NCI-H460 (cell line): ENCODE measurements at places on chromosomes 5 and 9.

DNA sequence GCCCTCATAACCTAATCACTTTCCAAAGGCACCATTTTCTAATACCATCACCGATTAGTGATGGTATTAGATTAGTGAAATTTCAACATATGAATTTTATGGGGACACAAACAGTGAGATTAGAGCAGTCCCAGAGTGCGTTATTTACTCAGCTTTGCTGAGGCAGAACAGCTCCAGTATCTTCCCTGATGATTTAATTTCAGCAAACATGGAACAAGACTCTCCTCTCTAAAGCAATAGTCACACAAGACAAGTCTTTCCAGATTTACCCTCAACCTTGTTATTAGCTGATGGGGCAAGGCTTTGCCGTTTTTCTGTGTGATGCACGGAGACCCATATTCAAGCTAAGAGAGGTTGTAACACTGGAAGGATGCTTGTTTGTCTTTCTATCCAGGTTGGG is 333.4 kb downstream of the FBXL7 start:
- DNase-seq: no peak

GRCh38 chr5:80174790-80175189 is 81.1 kb downstream of the SERINC5 start:
- DNase-seq: no peak

DNA sequence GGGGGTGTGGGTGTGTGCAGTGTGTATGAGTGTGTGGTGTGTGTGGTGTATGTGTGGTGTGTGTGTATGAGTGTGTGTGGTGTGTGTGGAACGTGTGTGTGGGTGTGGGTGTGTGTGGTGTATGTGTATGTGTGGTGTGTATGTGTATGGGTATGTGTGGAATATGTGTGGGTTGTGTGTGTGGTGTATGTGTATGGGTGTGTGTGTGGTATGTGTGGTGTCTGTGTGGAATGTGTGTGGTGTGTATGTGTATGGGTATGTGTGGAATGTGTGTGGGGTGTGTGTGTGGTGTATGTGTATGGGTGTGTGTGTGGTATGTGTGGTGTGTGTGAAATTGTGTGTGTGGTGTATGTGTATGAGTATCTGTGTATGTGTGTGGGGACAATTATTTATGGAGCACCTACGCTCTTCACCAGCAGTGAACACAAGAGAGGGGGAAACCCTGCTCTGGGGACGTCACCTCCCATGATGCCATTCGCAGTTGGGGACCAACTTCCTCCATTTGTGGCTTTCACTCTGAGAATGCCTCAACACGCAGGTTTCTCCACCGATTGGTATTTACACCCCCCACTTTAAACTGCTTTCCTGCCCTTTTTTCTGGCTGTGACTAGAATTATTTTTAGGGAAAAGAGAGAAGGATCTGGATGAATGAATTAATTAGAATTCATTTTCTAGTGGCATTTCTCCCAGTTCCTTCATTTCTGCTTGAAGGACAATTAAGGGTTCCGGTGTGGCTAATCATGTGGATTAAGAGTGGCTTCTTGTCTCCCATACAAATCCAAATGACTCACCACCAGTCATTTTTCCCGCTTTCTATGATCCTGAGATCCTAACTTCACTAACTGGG is 238.1 kb downstream of the ROR2 start:
- no peak for DNase-seq

DNA sequence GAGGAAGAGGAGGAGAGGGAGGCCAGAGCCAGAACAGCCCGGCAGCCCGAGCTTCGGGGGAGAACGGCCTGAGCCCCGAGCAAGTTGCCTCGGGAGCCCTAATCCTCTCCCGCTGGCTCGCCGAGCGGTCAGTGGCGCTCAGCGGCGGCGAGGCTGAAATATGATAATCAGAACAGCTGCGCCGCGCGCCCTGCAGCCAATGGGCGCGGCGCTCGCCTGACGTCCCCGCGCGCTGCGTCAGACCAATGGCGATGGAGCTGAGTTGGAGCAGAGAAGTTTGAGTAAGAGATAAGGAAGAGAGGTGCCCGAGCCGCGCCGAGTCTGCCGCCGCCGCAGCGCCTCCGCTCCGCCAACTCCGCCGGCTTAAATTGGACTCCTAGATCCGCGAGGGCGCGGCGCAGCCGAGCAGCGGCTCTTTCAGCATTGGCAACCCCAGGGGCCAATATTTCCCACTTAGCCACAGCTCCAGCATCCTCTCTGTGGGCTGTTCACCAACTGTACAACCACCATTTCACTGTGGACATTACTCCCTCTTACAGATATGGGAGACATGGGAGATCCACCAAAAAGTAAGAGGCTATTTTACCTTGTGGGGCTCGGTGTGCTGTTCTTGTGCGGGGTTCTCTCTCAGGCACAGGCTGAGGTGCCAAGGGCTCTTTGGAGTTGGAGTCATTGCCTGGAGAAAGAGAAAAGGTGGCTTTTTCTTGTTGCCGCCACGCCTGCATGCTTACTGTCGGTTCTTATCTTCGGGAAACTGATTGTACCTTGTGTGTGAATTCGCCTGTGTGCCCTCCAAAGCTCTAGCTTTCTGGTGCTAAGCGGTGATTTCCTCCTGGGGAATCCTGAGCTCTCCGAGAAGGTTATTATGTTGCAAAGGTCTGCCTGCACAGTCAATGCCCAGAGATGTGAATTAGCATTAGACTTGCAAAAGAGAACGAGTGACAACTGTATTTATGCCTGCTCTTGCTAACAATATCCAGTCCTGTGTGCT is at the start of gene ISL1:
TSS of gene ISL1 (plus strand) at position 318 of the 991 bp plus-strand sequence. CDS start at position 542, 224 bp downstream.
- no peak for DNase-seq

GRCh38 chr9:22238809-22239684 is 207.6 kb upstream of the DMRTA1 start:
- peak; percentile 40 for DNase-seq

GRCh38 chr9:127165116-127165515 is 42.7 kb upstream of the ANGPTL2 start:
- DNase-seq: no peak

- no peak for DNase-seq
Measured at GRCh38 chr9:111013250-111013649, 25.0 kb downstream of the LPAR1 start.

DNA sequence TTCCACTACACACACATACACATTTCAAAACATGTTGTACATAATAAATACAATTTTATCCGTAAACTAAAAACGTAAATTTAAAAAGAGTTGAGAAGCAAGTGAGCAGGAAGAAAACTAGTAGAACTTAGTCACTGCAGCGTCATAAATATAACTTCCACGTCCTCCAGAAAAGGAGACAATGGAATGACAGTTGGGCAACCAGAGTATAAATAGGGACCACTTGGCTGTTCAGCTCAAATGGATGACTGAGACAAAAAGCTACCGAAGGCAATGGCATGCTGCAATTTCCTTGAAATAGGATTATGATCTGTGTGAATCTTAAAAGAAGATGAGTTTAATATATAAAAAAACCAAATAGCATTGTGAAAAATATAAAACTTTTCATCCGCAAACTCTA is 438.5 kb upstream of the RGMB start:
- DNase-seq: no peak

DNA sequence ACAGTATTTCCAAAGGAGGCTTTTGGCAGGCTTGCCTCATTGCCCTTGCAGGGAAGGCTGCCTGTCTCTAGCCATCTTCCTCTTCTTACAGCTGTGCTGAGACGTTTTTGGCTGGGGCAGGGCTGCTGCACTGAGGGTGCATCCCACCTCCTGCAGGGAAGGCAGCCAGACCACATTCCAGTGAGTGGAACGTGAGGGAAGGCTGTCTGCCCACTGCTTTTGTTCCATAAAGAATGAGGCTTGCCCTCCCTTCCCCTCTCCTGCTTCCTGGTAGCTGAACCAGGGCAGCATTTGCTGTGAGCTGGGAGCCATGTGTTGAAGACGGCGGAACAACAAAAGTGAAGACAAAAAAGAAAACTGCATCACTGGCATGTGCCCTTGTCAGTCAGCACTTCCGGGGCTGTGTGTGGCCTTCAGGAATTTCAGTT is 16.8 kb downstream of the MGAT1 start:
- DNase-seq: no peak

DNA sequence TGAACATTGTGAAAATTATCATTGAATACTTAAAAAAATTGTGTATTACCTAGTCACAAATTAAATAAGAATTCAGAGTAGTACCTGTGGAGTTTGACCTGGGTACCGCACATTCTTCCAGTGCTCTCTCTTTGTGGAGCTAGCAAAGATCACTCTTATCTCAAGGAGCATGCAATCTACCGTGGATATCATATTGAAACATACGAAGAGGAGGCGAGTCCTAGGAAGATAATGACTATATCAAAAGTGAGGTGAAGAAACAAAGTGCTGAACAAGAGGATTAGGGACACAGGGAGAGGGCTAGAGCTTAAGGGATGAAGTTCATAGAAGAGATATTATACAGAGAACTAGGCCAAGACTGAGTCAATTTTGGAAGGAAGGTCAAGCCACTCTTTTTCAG is 55.9 kb upstream of the NR3C1 start:
- DNase-seq: no peak
